ENCODE measurements at places on chromosomes 4 and X. TPM values are rescaled to one million over a fixed set of nuclear protein-coding genes. Genes with fewer than 3 reads are reported as not detected.

- DNase-seq, result no peak
These were observed 399.8 kb upstream of the MAD2L1 start for GRCh38 chr4:120466429-120466828.

- no peak for DNase-seq
These were observed 8.6 kb downstream of the FAM200B start for GRCh38 chr4:15690020-15690809.

DNA sequence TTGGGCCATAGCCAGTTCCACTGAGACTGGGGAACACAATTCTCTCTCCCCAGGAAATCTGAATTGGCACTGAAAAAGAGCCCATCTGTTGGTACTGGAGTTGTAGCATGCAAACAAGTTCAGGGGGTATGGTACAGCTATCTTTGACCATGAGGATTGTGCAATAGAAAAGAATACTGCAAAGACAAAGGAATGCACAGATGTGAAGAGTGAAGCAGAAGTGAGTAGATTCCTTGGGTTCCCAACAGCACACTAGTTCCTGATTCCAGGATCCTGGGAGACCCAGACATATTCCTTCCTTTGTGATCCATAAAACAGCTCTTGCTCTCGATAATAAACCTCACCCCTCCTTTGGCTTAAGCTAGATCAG is 43.3 kb upstream of the CTAG2 start:
- no peak for DNase-seq

GRCh38 chr4:11471618-11472017 is 42.9 kb upstream of the HS3ST1 start:
- DNase-seq, result no peak

DNA sequence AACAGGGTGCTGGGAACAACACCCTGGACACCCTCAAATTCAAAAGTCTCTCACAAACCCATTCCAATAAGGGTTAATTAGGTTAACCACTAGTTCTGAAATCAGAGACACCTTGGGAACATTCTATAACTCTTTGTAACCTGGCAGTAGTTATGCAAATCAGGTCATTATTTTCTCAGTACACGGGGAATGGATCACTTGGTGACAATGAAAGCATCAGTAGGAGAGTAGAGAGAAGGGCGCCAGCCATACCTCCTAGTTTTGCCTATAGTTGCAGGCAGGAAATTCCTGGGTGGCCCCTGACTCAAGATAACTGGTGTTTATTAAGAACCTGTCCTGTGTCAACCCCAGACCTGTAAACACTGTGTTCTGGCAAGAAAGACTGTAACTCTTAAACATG is 2.5 kb downstream of the CCDC110 start:
- DNase-seq, result no peak

- no peak for DNase-seq
These were observed 61.3 kb downstream of the SH3RF1 start for GRCh38 chr4:169209388-169209883.

DNA sequence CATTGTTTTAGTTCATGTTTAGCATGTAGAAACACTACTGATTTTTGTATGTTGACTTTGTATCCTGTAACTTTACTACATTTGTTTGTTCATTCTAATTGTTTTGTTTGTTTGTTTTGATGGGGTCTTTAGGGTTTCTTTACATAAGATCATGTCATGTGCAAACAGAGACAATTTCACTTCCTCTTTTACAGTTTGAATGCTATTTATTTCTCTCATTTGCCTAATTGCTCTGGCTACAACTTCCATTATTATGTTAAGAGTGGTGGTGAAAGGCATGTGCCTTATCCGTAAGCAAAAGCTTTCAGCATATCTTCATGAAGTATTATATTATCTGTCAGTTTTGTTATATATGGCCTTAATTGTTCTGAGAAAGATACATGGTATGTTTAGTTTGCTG is 571.1 kb downstream of the PCDH7 start:
- no peak for DNase-seq

DNA sequence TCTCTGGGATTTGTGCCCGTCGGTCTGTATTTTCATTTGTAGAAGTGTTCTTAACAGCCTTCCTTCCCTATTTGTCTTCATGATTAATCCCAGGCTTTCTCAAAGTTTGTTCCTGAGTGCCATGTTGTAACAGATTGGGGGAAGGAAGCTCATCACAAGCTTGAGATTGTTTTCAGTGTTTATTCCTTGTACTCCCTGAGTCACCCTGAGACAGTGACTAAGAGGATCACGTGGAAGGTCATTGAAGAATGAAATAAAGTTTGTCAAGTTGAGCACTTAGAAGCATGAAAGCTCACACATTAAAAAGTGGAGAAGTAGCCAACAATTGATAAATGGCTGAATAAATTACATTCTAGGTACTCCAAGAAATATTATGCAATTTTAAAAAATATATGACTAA is 153.5 kb upstream of the FAM241A start:
- DNase-seq, result no peak

- no peak for DNase-seq
These were observed 1.4 kb upstream of the PHF8 start for GRCh38 chrX:54045563-54046228.

- DNase-seq, result no peak
These were observed 326.9 kb downstream of the EPHA5 start for GRCh38 chr4:65343342-65343741.

- no peak for DNase-seq
These were observed 29.1 kb upstream of the UTP14A start for GRCh38 chrX:129876771-129877305.

GRCh38 chrX:152892999-152893891 is 4.6 kb upstream of the ZNF185 start:
- DNase-seq, result no peak

DNA sequence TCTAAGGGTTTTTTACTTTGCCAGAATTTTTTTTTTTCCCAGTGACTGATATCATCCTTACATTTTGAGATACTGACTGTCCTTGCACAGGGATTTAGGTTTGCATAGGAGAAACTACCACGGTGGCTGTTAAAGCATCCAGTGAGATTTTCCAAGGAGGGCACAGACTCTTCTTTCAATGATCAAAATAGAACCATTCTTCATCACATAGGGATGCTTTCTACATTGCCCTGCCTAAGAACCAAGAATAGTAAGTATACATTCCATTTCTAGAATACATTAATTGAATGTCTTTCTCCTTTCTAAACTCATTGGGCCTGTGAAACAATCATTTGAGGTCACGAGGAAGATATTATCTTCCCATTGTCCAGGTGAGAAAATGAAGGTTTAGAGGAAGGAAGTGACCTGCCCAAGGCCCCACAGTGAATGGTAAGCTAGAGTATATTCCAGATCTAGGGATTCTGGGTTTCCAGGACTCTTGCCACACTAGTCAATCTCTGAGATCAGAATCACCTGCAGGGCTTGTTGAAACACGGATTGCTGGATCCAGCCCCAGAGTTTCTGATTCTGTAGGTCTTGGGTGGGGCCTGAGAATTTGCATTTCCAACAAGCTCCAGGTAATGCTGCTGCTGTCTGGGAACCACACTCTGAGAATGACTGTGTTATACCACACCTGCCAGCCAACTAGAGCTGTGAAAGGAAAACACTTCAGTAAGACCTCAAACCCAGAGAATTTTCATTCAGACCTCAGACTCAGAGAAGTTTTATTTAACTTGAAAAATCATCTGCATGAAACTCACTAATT is 17.7 kb upstream of the TMEM154 start:
- no peak for DNase-seq

GRCh38 chr4:109751852-109752251 is 22.0 kb upstream of the PLA2G12A start:
- DNase-seq, result no peak

DNA sequence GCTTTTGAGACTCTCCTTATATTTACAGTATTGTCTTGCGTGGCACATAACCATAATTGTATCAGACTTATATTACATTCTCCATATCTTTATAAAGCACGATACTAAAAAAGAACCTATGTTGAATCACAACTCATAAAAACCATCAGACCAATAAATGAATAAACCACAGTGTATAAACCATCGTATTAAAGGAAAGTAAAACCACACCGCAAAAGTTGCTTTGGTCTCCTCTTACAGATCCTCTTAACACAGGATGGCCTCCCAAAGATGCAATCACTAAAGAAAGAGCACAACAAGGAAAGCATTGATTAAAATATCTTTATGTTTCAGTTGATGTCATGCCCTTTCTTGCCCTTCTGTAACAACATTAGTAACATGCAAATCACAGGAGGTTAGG is 437.9 kb downstream of the AFF2 start:
- no peak for DNase-seq

- DNase-seq, result peak; percentile 49
These were observed 146.2 kb upstream of the SCML1 start for GRCh38 chrX:17590892-17591740.

- no peak for DNase-seq
These were observed 20.1 kb upstream of the CSF2RA start for GRCh38 chrX:1248331-1249061.

DNA sequence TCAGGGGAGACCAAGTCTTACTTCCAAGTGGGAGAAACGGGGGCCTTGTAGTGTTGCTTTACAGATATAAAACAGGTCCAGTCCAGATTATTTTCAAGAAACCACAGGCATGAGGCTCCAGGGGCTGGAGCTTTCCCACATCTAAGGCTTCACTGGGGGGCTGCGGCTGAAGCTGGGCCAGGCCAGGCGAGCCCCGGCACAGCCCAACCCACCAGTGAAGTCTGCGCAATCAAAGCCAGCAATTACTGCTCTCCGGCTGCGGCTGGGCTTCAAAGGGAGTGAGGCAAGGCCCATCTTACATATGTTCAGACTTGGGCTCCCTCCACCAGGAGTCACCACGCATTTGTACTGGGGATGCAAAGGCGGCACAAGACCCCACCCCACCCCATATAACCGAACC is 61.7 kb downstream of the HADH start:
- no peak for DNase-seq

- DNase-seq, result no peak
These were observed 37.9 kb upstream of the PAPSS1 start for GRCh38 chr4:107757864-107758476.

DNA sequence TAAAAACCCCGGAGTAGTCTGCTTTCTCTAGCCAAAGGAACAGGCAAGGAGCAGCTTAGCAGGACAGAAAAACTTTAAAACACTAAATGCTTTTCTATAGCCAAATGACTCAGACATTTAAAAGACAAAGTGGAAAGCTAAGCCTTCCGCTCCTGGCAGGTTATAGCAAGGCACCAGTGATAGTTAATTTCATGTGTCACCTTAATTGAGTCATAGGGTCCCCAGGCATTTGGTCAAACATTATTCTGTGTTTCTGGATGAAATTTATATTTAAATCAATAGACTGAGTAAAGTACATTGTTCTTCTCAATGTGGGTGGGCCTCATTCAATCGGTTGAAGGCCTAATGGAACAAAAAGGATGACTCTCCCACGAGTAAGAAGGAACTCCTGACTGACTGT is 885.7 kb upstream of the ADGRL3 start:
- no peak for DNase-seq

GRCh38 chrX:103628386-103629317 is at the start of gene TCEAL1:
Gene TCEAL1 (plus strand): TSS chrX:103628975. CDS start chrX:103629917, 942 bp downstream.
- peak; percentile 78 for DNase-seq

Gene IDUA
- total RNA-seq, result 8.7 TPM

Gene GLOD5
- not detected for total RNA-seq

Gene RPL10
- total RNA-seq, result 1,898 TPM

Gene LAGE3
- total RNA-seq, result 20.7 TPM

Gene CLDN2
- total RNA-seq, result not detected

Gene HSFX3
- not detected for total RNA-seq

Gene IL21
- total RNA-seq, result not detected

Gene FAM53A
- 1.3 TPM for total RNA-seq

Gene FATE1
- not detected for total RNA-seq

Gene SPON2
- 22.8 TPM for total RNA-seq

Measured in left ventricle myocardium superior (tissue), 1 donor.